ENCODE measurements at places on chromosomes 5 and 9.

DNA sequence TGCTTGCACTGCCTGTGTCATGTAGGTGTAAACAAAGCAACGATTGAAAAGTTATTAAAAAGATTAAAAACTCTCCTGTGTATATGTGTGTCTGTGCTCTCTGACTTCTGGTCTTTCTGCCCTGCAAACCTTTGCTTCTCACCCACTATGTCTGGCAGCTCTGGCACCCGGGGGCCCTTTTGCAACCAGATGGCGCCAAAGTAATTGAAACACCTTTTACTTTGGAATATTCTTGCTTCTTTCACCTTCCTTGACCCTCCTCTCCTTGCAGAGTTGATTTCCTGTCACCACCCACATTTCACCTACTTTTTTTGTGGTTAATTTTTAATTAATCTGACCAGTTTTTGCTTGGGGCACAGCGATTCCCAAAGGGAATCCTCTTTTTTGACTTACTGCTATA is 275.5 kb downstream of the ARHGEF28 start:
- DNase-seq = no peak

DNA sequence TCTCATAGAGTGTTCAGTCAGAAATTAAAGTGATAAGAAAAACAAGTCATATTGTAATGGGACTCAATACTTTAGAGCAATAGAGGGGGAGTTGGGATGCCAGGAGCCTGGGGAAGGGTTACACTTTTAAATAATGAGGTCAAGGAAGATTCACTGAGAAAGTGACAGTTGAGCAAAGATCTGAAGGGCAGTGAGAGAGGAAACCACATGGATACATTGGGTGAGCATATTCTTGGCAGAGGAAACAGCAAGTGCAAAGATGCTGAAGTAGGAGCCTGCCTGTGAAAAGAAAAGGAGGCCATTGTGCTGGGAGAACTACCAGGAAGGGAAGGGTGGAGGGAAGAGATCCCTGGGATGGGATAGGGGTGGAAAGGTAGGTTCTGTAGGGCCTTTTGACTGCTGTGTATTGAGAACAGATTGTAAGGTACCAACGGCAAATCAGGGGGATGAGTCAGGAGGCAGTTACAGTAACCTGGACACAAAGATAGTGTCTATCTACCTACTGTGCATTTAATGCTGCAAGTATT is 79.4 kb downstream of the PAM start:
- DNase-seq = no peak

DNA sequence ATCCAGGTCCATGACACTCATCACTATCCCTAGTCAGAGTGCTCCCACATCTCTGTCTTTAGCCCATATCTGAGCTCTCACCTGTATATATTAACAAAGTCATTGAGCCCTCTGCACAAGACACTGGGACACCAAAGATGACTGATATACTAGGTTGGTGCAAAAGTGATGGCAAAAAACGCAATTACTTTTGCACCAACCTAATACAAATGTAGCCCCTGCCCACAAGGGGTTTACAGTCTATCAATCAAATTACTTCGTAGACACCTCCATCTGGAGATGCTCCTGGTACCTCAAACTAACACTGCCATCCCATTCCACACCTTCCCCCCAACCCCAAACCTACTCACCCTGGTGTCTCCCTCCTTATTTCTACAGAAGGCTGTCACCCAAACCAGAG is 194.1 kb downstream of the MCTP1 start:
- DNase-seq = no peak

- DNase-seq = no peak
Measured at GRCh38 chr5:94057655-94058054, 316.3 kb upstream of the POU5F2 start.

- DNase-seq = no peak
Measured at GRCh38 chr9:87427851-87428506, 69.7 kb upstream of the DAPK1 start.

DNA sequence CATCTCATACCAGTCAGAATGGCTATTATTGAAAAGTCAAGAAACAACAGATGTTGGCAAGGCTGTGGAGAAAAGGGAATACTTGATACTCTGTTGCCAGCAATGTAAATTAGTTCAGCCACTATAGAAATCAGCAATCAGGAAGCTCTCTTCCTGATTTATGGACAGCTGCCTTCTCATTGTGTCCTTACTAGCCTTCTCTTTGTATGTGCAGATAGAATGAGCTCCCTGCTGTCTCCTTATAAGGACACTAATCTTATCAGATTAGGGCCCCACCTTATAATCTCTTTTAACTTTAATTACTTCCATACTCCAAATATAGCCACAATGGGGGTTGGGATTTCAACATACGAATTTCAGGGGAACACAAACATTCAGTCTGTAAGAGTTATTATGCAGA is 38.0 kb downstream of the KCNV2 start:
- DNase-seq = no peak

- no peak for DNase-seq
Measured at GRCh38 chr5:135013947-135014570, 20.0 kb downstream of the PITX1 start.

GRCh38 chr5:24819841-24820240 is 175.1 kb upstream of the CDH10 start:
- no peak for DNase-seq

DNA sequence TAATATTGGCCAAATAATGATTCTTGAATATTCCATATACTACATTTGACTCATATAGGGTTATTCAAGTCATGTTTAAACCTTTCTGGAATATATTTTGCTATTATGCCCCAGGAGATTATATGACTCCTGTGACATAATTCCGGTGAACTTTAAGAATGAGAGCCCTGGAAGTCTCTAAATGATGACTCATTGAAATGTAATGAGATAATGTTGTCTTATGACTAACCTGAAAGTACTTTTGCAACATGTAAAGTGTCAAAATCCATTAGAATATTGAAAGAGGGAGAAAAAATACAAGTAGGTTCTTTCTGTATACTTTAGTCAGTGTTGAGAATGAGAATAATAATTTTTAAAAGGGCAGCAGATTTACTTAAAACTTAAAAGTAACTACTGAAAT is 830.4 kb downstream of the MAT2B start:
- DNase-seq = no peak

DNA sequence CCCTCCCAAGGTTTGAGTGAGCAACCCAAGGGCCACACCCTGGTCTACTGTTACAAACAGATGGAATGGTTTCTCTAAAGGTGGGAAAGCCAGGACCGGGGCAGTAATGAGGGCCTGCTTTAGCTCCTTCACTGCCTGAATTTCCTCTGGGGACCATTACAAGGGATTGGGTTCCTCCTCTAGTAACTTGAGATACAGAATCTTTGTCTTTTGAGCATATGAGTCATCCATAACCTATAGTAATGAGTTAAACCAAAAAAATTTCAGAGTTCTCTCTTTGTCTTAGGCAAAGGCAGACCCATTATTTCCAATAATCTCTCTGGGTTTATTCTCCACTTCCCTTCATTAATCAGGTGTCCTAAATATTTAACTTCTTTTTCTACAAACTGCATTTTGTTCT is 618.8 kb downstream of the HINT1 start:
- no peak for DNase-seq

GRCh38 chr9:116267021-116267420 is 113.4 kb downstream of the PAPPA start:
- DNase-seq = no peak

GRCh38 chr5:123476731-123477130 is 35.2 kb upstream of the CSNK1G3 start:
- DNase-seq = no peak

DNA sequence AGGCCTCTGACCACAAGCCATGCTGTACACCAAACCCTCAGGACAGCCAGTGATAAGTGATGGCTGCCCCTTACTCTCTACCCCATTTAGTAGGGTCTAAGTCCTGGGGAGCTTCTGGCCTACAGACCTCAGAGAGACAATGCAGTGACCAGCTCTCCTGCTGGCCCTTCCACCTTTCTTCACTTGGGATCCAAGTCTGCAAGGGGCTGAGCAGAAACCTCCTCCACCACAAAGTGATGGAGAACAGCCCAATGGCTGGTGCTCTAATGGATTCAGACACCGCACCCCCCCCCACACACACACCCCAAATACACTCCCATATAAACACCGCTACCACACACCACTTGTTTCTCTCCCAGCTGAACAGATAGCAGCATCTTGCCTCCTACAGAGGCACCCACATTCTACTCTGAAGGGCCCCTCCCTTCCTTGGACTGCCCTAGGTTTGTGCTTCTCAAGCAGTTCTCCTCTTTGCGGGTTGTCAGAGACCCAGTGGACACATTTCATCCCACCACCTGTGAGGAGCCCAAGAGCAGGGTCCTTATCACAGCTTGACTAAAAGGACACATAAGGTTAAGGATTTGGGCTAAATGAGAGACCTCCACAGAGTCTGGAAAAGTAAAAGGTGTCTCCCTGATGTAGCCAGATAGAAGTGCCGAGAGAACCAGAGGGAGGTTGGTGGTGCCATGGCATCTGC is 1.3 kb upstream of the PDLIM4 start:
- DNase-seq = no peak

DNA sequence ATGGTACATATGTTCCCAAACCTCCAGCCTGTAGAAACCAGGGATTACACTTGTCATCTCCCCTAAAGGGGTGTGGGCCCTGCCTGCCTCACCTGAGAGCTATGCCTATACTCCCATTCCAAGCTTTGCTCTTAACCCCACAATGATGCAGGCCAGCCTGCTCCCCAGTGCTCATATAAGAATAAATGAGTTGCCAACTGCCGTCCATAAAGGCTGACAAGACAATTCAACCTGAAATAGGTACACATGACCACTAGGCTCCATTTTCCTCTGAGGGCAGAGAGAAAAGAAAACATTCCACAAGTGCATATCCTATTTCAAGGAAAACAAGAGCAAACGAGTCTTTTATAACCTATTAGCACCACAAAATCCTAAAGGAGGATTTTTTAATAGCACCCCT is 28.4 kb downstream of the SKP1 start:
- no peak for DNase-seq

DNA sequence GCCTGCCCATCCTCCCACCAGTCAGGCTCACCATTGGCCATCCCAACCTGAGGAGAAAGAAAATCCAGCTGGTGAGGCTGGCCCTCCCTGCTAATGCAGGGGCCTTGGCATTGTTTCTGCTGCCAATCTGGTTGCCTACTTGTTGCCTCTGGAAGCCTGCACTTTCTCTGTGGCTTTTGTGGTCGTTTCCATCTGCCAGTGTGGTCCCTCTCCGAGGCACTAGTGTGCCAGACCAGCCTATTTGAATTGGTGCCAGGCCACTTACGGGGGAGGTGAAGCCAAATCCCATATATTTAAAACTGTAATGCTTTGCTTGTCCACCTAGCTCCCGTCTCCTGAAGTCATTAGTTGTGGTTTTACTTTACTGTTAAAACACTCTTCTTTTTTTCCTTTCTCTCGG is 213.4 kb upstream of the ADAMTSL1 start:
- DNase-seq = no peak

- DNase-seq = no peak
Measured at GRCh38 chr5:19837536-19838174, 150.3 kb downstream of the CDH18 start.

DNA sequence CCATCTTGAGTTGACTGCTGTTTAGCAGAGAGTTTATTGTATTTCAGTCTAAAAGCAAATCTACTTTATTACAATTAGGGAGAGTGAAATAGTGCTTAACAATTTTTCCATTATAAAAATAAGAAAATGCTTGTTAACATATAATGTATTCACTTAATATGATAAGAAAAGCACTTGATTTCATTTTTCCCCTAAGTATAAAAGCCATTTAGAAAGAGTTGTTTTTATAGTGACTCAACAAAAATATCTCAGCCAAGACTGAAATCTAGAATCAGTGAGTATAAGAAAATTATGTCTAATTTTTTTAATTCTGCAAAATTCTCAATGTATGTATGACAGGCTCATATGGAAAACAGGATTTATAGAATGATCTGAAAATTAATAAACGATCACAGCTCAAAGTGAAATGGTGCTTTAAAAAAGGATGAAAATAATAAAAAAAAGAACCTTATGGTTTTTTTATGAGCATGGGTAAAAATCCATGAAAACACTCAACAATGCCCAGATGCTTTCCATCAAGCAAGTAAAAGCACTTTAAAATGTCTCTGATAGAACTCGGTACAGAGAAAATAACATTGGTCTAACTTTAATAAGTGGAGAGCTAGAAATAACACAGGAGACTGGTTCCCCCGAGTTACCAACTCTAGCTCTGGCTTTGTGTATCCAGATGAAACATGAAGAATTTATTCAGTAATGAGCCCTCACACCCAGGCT is 1057.8 kb upstream of the WWC1 start:
- DNase-seq = no peak

GRCh38 chr5:81534441-81534840 is 140.5 kb upstream of the ACOT12 start:
- no peak for DNase-seq

GRCh38 chr9:116144038-116144437 is 9.6 kb upstream of the PAPPA start:
- no peak for DNase-seq

- no peak for DNase-seq
Measured at GRCh38 chr5:60209146-60209840, 315.8 kb upstream of the PDE4D start.

DNA sequence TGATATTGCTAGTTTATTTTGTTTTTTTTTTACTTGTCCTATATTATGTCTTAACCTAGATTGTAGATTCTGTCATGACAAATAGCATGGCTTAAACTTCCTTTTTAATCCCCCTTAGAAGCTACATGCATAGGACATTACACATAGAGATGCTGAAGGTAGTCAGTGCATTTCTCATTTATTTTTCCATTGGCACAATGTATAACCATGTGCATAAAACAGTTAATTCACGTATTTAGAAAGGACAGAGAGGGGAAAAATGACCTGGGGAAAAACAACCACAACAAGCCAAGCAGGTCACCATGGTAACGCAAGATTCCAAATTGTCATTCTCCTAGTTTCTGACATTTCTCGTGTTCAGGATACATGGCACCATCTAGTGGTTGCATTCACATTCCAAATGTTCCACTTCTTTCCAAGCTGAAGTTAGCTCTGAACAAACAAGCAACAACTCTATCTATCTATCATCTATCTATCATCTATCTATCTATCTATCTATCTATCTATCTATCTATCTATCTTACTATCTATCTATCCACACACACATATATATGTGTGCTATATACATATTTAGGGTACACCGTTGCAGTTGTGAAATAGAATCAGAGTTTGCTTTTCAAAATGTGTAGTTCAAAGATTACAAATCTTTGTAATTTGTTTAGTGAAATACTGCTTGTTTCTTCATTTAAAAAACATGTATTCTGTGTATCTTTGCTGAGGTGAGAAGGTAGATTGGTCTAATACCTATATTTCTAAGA is 487.2 kb upstream of the ST8SIA4 start:
- no peak for DNase-seq

DNA sequence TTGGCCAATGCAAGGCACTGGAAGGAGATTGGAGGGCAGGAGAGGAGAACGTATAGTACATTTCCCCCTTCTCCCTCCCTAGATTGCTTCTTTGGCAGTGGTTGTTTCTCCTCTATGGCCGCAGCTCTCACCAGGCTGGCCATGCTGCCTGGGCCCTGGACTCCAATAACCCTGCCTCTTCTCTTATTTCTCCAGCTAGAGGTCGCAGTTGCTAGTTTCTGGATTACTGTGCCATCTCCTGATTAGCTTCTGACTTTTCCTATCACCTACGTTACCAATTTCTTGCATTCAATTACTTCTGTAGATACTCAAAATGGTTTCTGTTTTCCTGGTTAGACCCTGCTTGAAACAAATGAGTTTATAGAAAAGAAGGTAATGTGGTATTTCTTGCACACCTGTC is 2.4 kb upstream of the MACIR start:
- no peak for DNase-seq

- no peak for DNase-seq
Measured at GRCh38 chr5:142382186-142382585, 57.4 kb upstream of the SPRY4 start.
